Stimulated activated CD4-positive, alpha-beta T cell treated with anti-CD3 and anti-CD28 coated beads, Interleukin-4, amount 100 ng/mL, for 4 hours (primary cell): ENCODE measurements at places on chromosomes 5 and 9.

- DNase-seq = no peak
Measured at GRCh38 chr5:35151146-35151920, 79.0 kb downstream of the PRLR start.

- DNase-seq = no peak
Measured at GRCh38 chr5:94017579-94017978, 276.2 kb upstream of the POU5F2 start.

DNA sequence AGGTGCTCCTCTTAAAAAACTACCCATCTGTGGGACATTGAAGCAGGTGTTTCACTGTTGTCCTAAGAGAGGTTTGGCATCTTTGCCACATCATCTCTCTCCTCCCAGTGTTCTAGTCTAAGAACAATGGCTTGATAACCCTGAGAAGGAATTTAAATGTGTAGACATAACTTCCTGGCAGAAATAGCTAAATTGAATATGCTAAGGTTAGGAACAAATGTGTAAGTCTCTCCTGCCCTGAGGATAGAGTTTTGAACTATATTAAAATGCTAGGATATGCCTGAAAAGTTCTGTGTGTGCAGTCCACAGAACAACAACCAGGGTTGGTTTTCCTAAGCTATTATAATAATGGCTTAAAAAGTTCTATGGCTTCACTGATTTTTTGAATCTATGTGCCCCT lies 106.6 kb downstream of the LRRC70 start:
- DNase-seq = no peak

DNA sequence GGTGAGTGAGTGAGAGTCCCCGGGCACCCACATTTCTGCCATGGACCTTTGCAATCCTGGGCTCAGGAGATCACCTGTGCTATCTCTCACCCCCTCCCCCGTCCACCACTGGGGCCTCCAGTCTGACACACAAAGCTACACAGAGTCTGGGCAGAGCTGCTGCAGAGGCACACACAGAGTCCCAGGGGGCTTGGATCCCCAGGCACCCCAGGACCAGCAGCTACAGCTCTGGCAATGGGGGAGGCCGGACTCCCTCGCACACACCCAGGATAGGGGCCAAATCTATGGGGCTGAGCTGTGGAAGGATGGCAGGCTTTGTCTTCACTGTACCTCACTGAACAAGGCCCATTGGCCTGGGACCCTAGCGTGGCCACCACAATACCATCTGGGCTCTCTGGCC lies 328.8 kb downstream of the MAN2A1 start:
- DNase-seq = no peak

DNA sequence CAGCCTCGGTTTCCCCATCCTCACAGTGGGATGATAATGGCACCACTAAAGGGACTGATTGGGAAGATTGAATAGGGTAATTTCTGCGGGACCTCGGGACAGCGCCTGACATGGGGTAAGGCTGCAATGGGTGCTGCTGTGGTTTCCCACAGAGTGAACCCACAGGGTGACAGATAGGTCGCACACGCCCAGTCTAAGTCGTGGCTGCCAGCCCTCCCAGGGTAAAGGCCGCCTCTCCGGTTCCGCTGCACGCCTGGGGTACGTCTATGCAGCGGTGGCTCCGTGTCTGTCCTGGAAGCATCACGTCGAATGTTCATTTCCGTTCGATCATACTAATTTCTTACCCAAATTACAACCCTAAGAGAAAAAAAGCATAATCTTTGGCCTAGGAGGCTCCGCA lies 631 bp downstream of the CFAP77 start:
- peak; percentile 10 for DNase-seq

GRCh38 chr5:102278231-102278630 lies 17.9 kb downstream of the SLCO4C1 start:
- no peak for DNase-seq

DNA sequence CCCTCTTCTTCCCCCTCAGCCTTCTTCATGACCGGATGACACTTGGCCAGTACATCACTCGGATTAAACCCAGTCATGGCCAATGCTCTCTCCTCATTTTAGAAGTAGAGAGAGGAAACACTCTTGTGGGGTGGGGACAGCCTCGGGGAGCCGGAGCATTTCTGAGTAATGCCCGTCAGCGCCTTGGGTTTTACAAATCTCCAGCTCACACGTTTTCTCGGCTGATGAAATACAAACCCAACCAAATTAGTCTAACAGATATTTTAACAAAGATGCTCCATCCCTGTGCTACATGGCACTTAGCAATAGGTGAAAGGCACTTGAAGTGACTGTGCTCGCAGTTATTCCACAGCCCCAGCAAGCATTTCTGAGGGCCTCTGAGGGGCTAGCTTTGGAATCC lies 51.7 kb downstream of the ZNF366 start:
- no peak for DNase-seq

GRCh38 chr5:111229221-111229835 lies 5.1 kb downstream of the CAMK4 start:
- DNase-seq = no peak

DNA sequence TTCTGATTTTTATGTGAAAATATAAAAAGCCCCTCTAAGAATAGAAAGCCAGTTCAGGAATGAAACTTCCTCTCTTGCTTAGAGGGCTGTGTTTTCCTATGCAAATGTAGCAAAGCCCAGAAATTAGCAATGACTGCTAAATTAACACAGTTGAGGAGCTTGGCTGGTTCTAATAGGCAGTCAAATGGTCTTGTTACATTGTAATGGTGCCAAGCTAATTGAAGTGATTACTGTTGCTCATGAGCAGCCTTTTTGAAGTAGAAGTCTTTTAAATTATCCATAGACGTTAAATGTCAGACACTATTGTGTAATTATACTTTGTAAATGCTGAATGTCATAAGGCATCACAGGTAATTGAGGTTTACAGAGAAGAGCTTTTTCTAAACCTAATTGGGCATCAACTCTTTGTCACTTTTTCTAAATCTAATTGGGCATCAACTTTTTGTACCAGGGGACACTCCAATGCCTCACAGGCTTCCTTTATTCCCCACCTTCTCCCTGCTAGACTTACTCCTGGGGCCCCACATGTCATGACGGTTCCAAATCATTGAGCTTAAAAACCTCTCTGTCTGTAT lies 229.1 kb downstream of the PSAT1 start:
- no peak for DNase-seq

GRCh38 chr5:347712-348284 lies 26.3 kb downstream of the AHRR start:
- no peak for DNase-seq

DNA sequence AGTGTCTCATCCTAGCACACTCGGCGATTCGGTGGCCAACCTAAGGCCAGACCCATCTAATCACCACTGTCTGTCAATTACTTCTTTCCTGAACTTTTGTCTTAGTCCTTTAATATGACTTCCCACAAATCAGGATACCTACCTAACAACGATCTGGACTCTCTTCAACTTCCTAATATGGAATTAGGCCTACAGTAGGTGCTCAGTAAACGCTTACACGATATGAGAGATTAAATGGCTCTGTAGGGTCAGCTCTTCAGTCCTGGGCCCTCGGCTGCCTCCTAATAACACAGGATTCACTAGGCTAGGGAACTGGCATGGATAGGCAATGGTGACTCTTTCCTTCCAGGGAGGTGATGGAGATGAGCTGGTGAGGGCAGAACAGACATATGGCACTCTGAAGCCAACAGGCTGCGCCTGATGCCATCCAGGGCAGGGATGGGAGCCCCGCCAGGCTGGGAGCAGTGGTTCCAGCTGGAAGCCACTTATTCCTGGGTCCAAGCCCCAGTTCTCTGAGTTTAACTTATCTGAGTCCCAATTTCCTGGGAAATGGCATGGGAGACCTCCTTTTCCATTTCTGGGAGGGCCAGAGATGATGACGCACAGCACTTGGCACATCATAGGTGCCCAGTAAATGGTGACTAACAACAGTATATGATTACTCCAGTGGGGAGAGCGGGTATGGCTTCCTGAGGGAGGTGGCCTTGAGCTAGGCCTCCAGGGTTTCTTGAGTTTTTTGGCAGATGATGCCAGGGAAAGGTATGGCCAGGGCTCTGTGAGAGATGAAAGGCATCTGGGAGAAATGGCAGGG lies 7.3 kb downstream of the PDGFRB start:
- DNase-seq = no peak

DNA sequence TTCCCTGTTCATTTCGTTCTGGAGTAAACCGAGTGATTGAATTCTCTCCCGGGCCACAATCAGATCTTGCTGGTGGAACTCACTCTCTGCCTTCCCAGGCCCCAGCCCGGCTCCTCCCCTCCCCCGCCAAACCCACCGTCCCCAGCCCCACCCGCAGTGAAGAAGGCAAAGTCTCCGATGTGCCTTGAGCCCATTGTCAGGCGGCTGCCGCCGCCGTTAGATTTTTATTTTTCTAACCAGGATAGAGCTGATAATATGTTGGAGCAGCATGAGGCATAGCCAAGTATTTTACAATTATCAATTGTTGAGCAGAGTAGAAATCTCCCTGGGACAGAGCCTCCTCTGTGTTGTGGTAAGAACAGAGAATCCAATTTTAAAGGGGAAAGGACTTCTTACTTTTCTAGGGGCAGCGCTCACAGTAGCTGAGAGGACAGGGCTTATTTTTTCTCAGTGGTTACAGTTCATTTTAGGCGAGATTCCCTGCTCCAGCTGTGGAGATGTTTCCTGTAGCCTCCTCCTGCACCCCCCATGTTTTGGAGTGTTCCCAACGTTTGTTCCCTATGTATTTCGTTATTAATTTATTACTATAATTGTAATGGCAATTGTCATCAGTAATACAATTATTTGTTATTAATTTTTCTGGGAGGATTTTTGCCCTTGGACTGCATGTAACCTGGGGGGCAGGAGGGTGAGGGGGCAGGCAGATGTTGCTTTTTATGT lies 1.3 kb downstream of the PSAT1 start:
- DNase-seq = peak; percentile 11

GRCh38 chr5:143281226-143281625 lies 122.3 kb downstream of the NR3C1 start:
- no peak for DNase-seq

GRCh38 chr9:109640580-109641371 lies 139.2 kb upstream of the PALM2AKAP2 start:
- DNase-seq = no peak

DNA sequence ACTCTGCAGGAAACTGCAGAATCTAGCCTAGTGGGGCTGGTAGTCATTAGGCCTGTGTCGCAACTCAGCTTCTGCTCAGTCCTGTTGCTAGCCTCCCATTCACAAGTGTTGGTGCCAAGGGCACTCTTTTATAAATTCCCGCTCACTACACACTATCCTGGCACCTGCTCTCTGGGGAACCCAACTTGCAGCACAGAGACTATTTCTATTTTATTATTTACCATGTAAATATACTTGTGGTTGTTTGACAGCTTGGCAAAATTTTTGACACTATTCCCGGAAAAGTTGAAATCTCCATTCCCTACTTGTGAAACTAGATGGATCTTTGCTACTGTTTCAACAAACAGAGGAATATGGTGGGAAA lies 20.4 kb upstream of the SMC2 start:
- DNase-seq = no peak

DNA sequence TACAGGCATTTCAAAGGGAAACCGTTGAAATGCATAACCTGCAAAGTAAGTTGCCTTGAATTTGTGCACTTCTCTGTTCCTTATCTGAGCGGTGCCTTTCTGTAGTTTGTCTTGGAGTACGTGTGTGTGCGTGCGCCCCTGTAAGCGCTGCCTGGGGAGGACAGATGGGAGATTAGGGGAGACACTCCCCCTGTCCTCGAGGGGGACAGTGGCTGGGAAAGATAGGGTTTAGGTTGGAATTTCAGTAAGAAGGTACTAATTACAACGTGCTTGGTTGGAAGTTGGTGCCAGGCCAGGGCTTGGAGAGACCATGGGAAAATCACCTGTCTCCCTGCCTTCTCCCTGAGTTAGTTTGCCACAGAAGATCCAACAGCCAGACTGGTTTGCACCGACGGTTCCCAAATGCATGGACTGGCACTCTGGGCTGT lies 73.2 kb downstream of the PIK3R1 start:
- DNase-seq = no peak

- no peak for DNase-seq
Measured at GRCh38 chr5:119271758-119272730, 83.8 kb upstream of the TNFAIP8 start.

DNA sequence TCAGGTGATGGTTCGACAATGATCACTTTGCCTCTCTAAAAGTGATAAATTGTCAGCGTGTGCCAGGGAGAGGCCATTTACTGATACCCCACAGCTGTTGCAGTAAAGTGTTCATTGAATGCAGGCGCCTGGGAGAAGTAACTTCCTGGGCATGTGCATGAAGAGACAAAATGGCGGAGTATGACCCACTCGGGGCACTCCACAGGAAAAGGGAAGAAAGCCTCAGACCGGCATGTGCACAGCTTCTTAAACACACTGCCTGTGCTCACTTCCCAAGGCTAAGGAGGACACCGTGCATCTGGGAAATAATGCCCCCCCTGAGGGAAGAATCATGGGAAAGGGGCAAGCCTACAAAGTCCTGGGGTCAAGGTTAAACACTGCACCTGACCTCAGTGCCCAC lies 329.5 kb downstream of the ICE1 start:
- DNase-seq = no peak

DNA sequence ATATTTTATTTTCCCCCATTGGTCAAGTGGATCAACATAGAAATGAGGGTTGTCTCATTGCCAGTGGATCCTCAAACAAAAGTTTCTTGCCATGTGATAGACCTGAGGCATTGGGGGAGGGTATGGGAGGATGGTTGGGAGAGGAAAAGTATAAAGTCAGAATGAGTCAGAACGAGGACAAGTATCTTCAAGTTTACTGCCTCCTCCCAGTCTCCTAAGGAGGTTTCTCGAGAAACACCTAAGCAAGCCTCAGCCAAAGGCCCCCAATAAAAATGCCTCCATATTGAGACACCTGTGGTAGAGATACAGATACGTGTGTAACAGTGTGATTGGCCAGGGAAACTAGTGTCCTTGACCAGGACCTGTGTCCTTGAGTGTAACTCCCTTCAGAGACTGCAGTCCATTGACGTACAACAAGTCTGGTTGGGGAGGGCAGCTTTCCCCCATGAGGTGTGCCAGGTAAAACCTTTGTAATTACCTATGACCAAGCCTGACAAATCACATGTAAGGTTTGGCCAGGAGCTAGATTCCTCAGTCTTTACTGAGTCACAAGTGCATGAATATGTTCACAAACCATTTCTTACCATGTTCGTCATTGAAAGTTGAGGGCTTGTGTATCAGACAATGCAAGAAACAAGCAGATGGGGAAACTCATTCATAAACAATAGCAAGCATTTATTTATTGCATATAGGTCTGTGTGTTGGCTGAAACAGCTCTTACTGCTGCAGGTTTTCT lies 198.6 kb upstream of the SH3GL2 start:
- DNase-seq = no peak

DNA sequence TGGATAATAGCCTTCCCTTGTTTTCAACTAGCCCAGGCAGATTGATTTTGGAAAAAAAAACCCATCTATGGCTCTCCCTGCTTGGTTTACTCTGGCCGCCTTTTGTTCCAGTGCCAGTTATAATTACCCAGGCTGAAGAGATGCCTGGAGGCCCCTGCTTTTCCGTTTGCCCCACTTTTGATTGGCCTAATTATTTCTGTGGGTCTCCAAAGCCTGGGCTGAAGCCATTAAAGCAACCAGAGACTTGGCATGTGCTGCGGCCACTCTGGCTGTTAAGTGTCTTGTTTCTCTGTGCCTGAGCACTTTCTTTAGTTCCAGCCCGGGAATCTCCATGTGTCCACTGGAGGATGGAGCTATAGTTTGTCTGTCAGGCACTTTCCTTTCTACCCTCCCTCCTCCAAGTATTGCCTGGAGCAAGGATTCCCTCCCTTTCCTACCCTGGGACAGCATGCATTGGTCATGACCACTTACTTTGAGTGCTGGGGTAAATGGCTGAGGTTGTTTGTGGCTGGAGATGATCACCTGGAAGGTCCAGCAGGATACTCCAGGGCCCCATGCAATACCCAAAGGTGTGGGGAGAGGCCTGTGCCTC lies 105.1 kb upstream of the CTSL start:
- DNase-seq = no peak

- DNase-seq = no peak
Measured at GRCh38 chr9:13674926-13675637, 395.6 kb upstream of the MPDZ start.
